ENCODE measurements at places on chromosomes 3 and 15.

GRCh38 chr3:76565496-76566210 lies 474.2 kb upstream of the ROBO2 start:
- DNase-seq = no peak

- no peak for DNase-seq
Observed at GRCh38 chr3:57078344-57078634, 17.8 kb downstream of the SPATA12 start.

- DNase-seq = no peak
Observed at GRCh38 chr3:176961916-176962315, 235.4 kb downstream of the TBL1XR1 start.

GRCh38 chr3:30266524-30266923 lies 339.9 kb upstream of the TGFBR2 start:
- no peak for DNase-seq

GRCh38 chr15:60297047-60297446 lies 100.7 kb downstream of the ANXA2 start:
- no peak for DNase-seq

DNA sequence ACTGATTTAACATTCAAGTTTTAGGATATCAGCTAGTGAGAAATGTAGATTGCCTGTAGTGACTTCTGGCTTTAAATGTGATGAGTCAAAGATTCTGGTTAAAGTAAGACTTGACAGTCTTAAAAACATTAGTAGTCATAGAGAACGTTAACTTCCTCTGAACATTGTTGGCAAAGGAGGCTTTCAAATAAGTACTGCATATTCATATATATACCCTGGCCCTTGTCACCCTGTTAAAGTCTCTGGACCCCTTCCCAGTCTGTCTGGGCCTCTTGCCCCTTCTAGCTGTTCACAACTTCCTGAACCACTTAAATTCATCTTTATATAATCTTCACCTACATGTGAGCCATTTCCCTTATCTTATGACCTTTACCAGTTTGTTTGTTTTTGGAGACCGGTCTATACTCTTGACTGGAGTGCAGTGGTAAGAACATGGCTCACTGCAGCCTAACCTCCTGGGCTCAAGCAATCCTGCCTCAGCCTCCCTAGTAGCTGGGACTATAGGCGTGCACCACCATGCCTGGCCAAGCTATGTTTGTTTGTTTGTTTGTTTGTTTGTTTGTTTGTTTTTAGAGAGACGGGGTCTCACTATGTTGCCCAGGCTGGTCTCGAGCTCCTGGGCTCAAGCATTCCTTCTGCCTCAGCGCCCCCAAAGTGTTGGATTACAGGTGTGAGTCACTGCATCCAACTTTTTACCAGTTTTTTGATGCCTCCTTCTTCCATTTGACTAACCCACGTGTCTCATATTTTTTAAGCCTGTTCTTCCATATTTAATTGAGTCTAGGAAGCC lies 64.4 kb upstream of the CRTC3 start:
- DNase-seq = no peak

DNA sequence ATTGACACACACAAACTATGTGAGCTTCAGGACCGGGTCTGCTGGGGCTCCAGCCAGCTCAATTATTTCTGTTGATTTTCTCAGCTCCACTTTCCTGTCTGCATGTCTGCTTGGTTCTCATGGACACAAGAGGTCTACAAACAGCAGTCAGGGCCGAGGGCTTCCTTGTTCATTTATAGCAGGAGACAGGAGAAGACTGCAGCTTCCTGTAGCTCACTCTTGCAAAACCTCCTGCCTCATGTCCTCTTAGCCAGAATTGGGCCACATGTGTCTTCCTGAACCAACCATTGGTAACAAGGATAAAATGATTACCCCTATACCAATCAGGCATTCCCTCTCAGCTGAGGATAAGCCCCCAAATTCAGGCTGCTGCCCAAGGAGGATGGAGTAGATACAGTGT lies 182.8 kb downstream of the TLE3 start:
- DNase-seq = no peak

DNA sequence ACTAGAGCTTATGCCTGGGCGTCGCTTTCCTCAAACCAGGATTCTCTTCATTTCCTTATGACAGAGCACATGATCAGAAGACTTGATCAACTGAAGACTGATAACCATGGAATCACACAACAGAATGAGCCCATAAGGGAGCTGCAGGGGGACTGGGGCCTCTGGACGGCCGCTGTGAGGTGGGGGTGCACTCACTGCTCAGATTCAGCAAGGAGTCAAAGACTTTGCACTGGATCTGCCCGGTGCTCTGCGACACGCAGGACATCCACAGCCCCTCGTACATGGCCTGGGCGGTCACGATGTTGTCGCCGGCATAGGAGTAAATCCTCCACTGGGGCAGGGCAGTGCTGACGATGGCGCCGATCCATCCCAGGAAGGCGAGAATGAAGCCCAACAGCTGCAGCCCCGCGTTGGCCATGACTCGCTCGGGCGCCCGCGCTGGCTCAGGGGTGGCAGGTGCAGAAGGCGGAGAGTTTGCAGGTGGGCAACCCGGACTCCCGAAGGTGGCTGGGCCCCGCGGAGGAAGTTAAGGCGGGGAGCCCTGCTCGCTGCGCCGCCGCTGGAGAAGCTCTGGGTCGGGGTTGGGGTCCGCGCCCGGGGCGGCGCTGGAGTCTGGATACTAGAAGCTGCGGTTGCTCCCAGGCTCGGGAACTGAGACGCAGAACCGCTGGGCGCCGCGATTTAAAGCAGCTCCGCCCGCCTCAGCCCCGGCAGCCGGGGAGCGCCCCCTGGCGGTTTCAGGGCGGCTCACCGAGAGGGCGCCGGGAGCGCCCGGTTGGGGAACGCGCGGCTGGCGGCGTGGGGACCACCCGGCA lies at the start of gene CLDN1:
CLDN1 (minus strand) TSS at position 658 of the 815 bp plus-strand sequence; CDS start at position 418, 240 bp downstream.
- peak; percentile 68 for DNase-seq

GRCh38 chr3:17057321-17057720 lies 172.6 kb downstream of the PLCL2 start:
- no peak for DNase-seq

- no peak for DNase-seq
Observed at GRCh38 chr3:18419232-18419631, 5.9 kb downstream of the SATB1 start.

DNA sequence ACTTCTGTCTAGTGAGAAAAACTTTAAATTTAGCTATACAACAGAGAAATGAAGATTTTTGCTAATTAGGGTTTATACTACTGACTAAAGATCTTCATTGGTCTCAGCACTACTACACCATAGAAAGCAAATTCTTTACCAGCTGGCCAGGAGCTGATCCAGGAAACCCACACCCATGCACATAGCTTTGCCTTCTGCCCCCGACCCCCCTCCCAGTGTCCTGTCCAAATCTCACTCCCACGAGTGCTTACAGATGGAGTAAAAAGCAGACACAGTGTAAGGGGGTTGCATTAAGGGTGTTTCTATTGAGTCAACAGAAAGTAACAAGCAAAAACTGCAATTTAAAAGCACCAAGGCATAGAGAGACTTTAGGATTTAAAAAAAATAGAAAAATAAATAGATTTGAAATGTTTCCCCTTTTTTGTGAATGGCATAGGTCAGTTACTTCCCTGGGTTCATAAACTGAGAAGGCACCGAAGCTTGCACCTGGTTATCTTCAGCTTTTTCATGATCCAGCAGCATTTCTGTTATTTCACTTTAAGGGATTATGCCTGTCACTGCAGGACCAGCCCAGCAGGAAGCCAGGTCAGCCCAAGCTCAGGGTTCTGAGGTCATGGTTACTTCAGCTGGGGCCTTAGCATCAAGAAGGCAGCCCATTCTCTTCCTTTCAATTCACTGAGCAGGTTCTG lies 124.3 kb downstream of the CTNNB1 start:
- DNase-seq = no peak

- DNase-seq = no peak
Observed at GRCh38 chr3:47871389-47871788, 68.5 kb downstream of the DHX30 start.

DNA sequence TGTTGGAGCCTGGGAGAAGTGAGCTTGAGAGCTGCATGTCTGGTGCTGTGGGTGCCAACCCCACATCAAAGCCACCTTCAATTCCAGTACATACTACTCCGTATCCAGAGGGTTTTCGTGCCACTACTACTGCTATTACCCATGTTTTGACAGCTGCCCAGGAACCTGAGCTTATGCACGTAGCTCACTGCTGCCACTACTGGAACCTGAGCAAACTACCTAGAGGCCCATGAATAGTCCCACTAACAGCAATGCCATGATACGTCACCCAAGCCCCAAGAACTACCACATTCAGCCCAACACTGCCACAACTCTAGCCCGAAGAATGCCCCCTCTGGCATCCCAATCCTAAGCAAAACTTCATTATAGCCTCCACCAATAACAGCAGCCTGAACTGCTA lies 215.2 kb upstream of the BCHE start:
- no peak for DNase-seq

DNA sequence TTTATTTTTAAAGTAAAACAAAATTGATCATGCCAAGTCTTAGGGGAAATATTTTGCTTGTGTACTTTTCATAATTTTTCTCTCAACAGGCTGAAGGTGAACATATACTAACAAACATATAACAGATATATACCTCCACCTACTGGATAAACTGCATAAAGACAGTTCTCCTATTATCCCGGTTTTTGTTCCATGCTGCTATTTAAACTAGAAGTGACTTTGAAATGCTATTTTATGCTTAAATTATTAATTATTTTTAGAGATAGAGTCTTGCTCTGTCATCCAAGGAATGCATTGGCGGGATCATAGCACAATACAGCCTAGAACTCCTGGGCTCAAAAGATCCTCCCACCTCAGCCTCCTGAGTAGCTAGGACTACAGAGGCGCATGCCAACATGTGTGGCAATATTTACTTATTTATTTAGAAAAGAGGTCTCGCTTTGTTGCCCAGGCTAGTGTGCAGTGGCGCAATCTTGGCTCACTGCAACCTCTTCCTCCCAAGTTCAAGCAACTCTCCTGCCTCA lies 49.8 kb downstream of the ST3GAL6 start:
- DNase-seq = no peak

DNA sequence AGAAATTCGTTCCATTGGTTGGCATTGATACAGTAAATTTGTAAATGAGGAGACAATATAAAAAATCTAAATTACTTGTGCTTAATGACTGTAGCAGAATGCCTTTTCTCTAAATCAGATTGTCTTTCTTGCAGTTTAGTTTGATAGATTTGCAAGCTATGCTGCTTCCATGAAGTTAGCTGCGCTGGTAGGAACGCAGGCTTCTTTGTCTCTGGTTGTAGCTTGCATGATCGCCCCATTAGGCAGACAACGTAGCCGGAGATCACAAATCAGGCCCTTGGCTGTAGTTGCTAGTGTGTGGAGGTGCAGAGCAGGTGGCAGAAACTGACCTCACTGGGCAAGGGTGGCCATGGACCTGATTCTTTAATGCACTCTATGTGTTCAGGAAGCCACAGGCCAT lies 6.1 kb downstream of the ZIC1 start:
- DNase-seq = no peak

DNA sequence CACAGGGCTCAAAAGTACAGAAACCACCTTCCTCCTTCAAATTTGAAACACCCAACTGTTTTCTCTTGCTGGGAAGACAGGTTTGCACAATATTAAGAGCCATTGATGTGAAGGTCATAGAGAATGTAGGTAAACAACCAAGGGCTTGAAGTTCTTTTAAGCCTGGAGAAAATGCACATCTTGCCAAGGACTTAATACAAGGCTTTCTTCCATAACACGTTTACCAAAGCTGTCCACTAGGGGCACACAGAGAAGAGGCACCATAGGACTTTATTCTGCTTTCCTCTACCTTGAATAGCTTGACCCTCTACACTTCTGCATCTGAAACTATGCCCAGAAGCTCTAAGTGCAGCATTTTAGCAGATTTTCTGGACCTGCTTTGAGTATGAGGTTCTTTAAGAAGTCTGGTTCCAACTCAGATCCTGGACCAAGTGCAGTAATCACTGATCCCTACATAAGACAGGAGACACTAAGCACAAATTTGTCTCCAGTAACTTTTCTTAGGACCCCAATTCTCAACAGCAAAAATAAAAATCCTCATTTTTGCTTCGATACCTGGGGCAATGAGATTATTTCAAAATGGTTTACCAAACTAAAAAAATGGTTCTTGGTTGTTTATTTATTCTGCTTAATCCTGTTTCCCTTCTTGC lies 138.0 kb downstream of the FBN1 start:
- DNase-seq = no peak

DNA sequence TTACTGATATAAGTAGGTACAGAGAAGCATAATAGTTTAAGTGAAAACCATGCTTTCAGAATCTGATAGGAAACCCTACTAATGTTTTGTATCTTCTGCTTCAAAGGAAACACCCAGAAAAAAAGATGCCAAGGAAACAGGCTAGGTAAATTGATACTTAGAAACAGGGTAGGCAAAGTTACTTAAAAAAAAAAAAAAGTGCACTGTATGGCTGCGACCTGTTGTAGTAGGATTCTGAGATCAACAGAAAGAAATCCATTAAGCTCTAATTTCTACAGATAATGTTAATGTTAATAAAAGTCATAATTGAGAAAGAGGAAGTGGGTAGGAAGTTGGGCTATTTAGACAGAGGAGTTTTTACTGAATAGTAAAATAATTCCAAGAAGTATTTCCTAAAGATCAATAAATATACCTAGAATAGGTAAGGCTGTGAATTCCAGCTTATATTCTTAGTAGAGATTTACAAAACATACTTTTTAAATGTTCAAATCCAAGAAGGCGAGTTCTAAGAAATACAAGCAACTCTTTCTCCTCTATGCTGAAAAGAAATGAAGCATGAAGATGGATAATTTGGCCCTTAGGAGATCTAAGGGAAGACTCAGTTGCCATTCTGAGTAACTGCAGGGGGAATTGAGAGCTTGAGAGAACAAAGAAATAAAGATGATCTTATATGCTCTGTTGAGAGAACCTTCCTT lies 24.1 kb upstream of the STT3B start:
- DNase-seq = no peak

DNA sequence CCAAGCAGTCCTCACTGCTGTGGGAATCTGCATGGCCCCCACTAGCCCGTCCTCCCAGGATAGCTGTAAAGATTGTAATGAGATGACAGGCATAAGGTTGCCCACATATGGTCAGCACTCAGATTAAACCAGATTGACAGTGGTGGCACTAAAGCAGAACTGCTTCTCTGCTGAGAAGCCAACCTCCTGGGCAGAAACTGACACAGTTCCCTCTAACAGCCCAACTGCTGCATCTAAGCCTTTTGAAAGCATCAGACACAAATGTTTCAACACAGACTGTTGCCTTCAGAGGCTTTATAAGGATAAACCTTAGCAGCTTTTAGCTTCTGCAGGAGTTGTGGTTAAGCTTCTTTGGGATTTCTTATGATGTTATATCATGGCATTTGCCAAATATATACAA lies 13.0 kb downstream of the DCLK3 start:
- DNase-seq = no peak

- DNase-seq = no peak
Observed at GRCh38 chr3:120214176-120214575, 70.8 kb downstream of the GPR156 start.

DNA sequence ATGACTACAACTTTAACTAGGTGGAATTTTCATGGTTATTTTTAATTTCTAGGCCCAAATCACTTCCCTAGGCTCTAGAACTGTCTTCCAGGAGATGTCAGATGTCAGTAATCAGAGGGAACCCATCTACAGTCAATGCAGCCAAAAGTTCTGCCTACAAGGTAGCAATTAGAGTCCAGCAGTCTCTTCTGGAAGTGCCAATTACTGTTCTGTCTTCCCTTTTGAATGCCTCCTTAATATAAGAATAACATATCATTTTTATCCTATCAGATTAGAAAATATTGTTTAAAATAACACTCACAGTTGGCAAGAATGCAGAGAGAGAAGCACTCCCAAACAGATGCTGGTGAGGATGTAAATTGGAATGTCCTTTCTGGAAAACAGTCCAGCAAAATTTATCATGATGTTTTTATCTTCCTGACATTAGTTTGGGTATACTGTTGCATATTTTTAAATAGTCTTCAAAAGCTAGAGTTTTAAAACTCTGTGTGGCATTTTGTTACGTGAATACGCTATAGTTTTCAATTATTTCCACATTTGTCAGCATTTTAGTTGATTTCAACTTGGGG lies 543.7 kb downstream of the FHIT start:
- DNase-seq = no peak
